ENCODE measurements at places on chromosomes 2 and 18. TPM values are rescaled to one million over a fixed set of nuclear protein-coding genes. Genes with fewer than 3 reads are reported as not detected.

The IL1F10 gene
- not detected for total RNA-seq

DNA sequence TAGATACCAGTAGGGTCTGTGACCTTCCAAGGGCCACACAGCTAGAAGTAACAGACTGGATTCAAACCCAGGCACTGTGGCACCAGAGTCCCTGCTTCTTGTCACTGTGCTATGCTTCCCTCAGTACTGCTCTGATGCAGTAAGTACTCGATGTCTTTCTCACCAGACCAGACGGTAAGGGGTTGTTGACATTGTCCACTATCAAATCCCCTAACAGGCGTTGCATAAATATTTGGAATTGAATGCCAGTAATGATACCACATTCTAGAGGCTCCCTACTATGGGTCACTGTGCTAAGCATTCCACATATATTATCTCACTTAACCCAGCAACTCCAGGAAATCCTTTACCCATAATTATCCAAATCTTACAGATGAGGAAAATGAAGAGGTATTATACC, 223.1 kb downstream of the C1D start:
- no peaks in the 10 kb centered on the region for H3K36me3 ChIP-seq
- H3K4me3 ChIP-seq, result no peak overlapping the region
- H3K27ac ChIP-seq, result no peak overlapping the region
- H3K27me3 ChIP-seq, result no peaks in the 10 kb centered on the region

DNA sequence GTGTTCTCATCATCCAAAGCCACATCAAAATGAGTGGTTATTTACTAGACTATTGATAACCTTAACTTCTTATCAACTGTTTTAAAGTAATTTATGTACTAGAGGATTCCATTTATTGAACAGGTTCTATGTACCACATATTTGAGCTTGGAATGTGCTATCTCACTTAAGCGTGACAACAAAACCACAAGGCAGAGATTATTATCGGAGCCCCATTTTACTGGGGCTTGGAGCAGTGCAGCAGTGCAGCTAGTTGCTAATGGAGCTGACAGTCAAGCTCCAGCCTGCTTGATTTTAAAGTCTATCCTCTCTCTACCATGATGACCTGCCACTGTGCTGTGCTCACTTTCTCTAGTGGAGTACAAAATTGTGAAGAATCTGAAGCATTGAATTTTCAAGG, 24.6 kb downstream of the GCG start:
- no peak overlapping the region for H3K27ac ChIP-seq
- no peak overlapping the region for H3K4me3 ChIP-seq
- no peaks in the 10 kb centered on the region for H3K27me3 ChIP-seq
- no peaks in the 10 kb centered on the region for H3K4me1 ChIP-seq

DNA sequence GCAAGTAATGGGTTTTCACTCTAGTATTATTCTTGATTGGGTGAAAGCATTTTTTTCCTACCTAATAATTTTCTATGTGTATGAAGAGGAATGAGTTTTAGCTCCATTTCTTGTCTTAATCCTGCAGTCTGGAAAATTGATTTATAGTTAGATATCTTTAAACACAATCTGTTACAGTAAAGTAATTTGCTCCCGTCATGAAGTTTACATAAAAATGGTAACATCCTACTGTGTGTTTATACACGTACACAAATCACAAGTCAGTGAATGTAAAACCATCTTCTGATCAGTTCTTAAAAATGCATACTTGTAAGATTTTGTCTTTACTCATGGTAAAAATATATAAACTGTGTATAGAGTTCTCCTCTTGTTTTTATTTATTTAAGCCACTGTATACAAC, 51.1 kb downstream of the MAP2 start:
- no peak overlapping the region for H3K27ac ChIP-seq
- no peaks in the 10 kb centered on the region for H3K4me1 ChIP-seq
- DNase-seq, result no peak
- H3K36me3 ChIP-seq, result no peaks in the 10 kb centered on the region
- H3K27me3 ChIP-seq, result no peaks in the 10 kb centered on the region

- DNase-seq, result no peak
- no peaks in the 10 kb centered on the region for H3K36me3 ChIP-seq
Observed at GRCh38 chr2:54374591-54375364, 81.3 kb upstream of the SPTBN1 start.

DNA sequence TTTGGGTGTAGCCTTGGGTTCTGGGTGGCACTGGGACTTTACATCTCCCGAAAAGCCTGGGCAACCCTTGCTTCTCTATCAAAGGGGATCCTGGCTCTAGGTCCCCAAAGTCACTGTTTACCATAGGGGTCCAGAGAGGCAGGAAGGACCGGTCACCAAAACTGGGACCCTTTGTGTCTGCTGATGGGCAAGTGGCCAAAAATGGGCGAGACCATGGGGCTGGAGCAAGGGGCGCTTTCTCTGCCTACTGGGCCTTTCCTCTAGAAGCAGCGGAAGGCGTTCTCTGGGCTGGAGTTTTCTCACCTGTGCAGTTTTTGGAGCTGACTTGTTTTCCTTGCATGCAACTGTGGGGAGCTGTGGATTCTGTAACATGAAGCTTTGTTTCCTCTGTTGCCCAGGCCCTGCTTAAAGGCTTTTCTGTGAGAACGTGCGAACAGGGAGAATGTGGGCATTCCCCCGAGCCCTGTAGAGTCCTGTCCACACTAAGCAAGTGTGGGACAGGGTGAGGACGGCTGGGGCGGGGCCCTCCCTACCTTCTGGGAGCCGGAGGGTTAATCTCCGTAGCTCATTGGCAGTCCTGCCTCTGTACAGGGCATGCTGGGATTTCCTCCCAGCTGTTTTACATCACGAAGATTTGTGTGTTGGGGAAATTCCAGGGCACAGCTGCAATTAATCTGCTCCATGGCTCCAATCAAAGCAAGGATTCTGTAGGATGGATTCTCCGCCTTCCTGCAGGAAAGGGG, 50.2 kb downstream of the TGOLN2 start:
- H3K36me3 ChIP-seq, result no peaks in the 10 kb centered on the region
- H3K27ac ChIP-seq, result peak overlapping the region; percentile 19
- no peak for DNase-seq
- peaks cover 6% of the 10 kb centered on the region for H3K27me3 ChIP-seq
- H3K4me1 ChIP-seq, result no peaks in the 10 kb centered on the region
- no peak overlapping the region for H3K4me3 ChIP-seq

Measured in thymus (tissue), 14 donors.